ENCODE measurements at places on chromosomes 12 and 14.

DNA sequence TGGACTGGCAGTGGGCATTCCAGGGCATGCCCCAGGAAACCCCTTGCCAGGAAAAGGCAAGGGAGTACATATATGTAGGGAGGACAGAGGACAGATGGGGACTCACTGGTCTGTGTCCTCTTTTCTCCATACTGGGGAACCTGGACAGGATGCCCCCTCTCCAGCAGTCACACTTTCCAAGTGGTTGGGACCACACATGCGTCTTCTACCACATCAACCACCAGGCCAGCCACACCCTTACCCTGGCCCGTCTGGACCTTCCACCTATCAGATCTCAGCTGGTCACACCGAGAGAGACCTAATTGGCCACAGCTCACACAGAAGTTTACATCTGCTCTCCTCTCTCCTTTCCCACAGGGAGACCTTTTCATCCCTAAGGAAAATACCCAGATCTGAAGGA lies 8.3 kb downstream of the ANKRD33 start:
- no peak for DNase-seq

DNA sequence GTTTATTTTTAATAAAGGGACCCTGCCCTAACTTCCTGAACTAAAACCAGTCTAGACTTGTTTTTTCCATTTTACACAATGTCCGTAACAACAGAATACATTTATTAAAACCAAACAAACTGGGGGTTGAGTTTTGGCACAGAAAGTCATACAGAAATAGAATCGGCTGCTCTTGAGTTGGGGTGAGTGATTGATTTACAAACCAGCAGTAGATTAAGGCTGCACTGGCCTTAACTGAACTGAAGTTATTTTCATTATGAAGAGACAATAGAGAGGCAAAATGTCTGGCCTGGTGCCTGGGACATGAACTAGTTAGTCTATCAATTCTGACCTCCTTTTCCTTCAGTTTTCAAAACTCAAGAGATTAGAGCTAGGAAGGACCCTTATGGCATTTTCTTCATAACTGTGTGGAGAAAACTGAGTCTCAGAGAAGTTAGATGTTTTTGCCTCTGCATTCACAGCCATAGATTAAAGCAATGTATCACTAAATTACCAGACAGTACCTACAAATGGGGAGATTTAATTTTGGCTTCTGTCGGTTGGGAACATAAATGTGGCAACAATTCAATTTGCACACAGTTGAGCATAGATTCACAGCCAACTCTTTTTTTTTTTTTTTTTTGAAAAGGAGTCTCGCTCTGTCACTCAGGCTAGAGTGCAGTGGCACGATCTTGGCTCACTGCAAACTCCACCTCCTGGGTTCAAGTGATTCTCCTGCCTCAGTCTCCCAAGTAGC lies 19.8 kb upstream of the MGP start:
- no peak for DNase-seq

GRCh38 chr12:130506844-130507243 lies 169.2 kb downstream of the PIWIL1 start:
- DNase-seq: no peak

DNA sequence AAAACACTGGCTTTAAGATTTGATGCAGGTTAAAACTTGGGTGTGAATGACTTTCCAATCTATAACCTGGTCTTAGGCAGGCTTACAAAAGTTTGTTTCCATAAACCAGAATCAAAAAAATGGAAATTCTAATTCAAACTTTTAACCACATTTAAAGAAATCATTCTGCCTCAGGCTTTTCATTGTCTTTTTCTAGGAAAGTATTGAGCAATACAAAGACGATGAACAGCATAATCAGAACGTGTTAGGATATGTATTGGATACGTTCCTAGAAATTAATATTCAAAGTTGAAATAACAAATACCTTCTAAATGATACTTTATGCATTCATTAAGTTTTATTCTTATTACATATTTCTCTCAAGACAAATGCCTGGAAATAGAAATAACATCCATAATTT lies 172.9 kb downstream of the CEP128 start:
- no peak for DNase-seq

Measured in activated CD4-positive, alpha-beta T cell treated with anti-CD3 and anti-CD28 coated beads for 4 hours (primary cell).